ENCODE measurements at places on chromosomes 6 and 20.

- peak; percentile 83 for DNase-seq
Observed at GRCh38 chr6:26327450-26328264, 37.3 kb upstream of the BTN3A2 start.

DNA sequence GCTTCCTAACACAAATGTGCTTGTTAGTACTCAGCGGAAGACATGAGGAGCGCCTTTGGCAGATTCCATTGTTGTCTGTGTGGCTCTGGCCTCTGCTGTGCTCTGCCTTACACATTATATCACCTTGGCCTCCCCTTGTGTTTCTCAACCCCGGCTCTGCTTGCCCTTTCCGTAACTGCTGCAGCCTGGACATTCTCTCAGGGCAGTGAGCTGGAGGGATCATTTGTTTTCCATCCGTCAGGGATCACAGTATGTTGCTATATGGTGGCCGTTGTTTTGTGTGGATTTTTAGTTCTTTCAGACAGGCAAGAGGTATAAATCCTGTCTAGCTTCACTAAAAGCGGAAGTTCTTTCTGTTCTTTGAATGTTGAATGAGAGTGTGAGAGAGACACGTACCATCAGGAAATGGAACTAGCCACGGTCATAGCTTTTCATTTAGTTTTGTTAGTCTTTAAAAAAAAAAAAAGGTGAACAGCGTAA, 175.1 kb downstream of the JARID2 start:
- DNase-seq = no peak

GRCh38 chr20:58231683-58232082, 3.2 kb upstream of the ANKRD60 start:
- peak; percentile 48 for DNase-seq

DNA sequence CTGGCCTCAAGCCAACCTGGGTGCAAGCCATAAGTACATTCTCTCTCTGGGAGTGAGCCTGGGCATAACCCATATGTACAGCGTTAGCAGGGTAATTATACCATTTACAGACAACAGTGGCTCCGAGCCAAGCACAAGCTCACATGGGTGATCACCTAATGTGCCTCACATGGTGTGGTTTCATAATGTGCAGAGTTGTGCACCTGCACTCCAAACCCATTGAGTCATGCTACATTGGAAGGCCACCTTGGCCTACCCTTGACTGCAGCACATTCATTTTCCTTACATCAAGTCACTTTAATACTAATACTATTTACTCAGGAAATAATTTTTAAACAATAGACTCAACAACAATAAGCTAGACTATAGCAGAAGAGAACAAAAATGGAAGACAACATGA, 194.5 kb upstream of the PLN start:
- no peak for DNase-seq

GRCh38 chr6:12473494-12473893, 183.3 kb downstream of the EDN1 start:
- no peak for DNase-seq

GRCh38 chr6:159955945-159956361, 12.9 kb upstream of the IGF2R start:
- DNase-seq = no peak

DNA sequence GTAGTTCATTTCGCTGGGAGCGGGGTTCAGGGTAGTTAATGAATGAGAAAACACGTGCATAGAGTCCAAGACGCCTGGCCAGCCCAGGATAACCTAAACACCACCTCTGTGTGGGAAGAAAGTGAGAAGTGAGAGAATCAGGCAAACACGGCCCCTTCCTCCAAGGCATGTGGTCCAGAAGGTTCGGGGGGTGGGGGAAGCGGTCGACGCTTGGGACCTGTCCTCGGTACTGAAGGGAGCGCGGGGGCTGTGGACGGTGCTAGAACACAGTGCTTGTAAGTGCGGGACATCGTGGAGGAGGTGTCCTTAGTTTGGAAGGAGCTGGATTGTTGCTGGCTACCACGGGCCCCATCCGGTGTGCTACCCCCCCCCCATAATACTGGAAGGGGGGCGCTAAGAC, 1.7 kb upstream of the VSTM2L start:
- DNase-seq = peak; percentile 15

DNA sequence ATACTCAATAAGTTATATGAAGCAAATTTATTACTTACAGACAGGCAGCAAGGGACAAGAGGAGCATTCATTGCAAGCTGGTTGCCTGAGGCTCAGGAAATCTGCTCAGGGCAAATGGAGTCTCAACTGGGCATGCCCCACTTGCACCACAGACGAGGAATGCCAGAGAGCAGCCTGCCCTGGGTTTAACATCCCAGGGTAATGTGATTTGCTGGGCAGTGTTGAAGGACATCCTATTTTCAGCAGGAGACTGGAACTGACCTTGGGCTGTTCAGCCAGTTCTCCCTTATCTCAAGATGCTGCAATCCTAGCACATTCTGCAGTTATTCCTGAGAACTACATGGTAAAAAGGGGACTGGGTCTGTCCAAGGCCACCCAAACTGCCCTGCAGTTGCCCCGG, 3.8 kb upstream of the ENTPD6 start:
- no peak for DNase-seq

DNA sequence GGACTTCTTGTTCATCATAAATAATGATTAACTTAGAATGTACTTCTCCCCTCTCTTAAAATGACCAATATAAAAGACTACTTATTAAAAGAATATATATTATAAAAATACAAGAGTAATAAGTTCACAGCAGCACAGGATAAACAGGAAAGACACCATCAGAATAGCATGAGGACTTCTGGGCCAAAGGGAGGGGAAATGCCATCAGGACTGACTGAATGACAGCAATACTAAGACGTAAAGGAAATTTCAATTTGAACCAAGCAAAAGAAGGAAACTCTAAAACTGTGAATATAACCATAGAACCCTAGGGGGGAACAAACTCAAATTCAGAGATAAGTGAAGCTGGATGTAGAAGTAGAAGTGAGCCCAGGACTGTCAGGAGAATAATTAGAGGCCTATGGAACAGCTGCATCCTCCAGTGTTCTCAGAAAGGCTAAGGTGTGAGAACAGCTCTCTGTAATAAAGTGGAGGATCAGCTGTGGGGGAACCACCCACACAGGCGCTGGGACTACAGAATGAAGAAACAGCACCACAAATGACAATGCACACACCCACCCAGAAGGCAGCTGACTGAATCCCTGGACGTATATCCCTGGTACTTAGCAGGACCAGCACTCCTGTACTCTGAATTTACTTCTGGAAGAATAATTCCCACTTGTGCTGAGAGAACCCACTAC, 37.8 kb downstream of the ZHX3 start:
- DNase-seq = no peak

GRCh38 chr6:4487538-4487937, 288.7 kb upstream of the CDYL start:
- no peak for DNase-seq

- no peak for DNase-seq
Observed at GRCh38 chr6:41728073-41728936, 7.1 kb downstream of the TFEB start.

DNA sequence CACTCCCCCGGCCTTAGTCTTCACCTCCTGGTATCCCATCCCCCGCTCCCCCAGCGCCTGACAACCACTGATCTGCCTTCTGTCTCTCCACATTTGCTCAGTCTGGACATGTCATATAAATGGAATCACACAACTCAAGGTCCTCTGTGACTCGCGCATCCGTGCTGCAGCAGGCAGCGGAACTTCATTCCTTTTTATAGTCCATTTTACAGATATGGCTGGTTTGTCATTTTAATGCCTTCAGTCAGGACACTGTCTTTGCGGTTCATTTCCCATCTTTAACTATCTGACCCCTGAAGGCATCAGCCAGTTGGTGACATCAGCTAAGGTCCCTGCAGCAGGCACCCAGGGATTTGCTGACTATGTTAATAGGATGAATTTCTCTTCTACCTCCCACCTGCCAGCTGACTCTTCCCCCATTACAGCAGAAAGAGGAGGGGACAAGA, 125.7 kb downstream of the ZMYND8 start:
- peak; percentile 82 for DNase-seq

DNA sequence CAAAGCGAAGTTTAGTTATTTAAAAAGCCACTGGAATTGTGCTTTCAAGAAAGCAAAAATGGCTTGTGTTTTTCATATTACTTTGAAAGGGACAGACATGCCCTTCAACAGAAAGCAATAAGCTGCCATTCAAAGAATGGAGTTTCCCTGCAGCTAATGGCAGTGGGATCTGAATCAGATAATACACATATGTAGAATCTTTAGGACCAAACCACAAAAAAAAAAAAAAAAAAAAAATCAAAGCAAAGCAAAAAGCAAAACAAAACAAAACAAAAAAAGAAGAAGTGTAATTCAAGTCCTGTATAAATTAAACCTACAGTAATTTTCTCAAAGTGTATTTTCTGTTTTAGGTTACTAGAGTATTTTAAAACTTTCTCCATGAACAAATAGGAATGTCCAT, 63.6 kb upstream of the ZNF217 start:
- DNase-seq = peak; percentile 24

DNA sequence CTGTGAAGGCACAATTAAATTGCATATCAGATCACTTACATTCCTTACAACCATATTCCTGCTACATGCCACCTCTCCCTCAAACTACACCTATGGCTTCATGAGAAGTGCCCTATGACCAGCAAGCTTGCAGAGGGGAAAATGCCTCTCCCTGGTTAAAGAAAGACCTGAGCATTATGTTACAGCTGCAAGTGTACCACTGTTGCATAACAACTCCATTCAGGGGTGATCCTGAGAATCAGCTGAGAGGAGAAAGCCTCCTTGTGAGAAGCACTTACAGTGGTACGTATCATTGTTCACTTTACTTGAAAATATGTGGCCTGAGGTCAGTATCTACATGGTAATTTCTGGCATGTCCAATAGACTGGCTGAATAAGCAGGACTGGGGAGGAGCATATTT, 20.0 kb downstream of the PDSS2 start:
- DNase-seq = no peak

DNA sequence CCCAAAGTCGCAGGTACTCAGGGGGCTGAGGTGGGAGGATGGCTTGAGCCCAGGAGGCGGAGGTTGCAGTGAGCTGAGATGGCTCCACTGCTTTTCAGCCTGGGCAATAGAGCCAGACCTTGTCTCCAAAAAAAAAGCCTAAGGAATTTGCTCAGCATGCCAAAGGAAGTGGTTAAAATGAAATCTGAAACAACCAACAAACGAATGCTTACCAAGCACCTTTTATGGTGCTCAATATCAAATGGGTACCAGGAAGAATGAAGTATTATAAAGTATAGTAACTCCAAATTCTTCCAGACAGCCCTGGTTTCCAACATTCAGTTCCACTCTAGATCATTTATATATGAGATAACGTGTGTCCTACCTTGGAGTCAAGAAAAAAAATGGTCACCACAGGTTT, 14.0 kb downstream of the GMDS start:
- DNase-seq = peak; percentile 36

- DNase-seq = peak; percentile 73
Observed at GRCh38 chr6:12137480-12137879, 125.4 kb downstream of the HIVEP1 start.

- DNase-seq = no peak
Observed at GRCh38 chr6:13544454-13545186, 29.8 kb upstream of the SIRT5 start.
